ENCODE measurements at places on chromosomes 2 and 18. TPM values are rescaled to one million over a fixed set of nuclear protein-coding genes. Genes with fewer than 3 reads are reported as not detected.

SP110 gene
- total RNA-seq: 10.1 TPM

FEV gene
- total RNA-seq: not detected

PARD3B gene
- 1.6 TPM for total RNA-seq

LRRC30 gene
- not detected for total RNA-seq

STAT4 gene
- 2.6 TPM for total RNA-seq

C2orf80 gene
- total RNA-seq: not detected

SCG2 gene
- total RNA-seq: not detected

TNFAIP6 gene
- total RNA-seq: not detected
